ENCODE measurements at places on chromosomes 4 and X. TPM values are rescaled to one million over a fixed set of nuclear protein-coding genes. Genes with fewer than 3 reads are reported as not detected.

DNA sequence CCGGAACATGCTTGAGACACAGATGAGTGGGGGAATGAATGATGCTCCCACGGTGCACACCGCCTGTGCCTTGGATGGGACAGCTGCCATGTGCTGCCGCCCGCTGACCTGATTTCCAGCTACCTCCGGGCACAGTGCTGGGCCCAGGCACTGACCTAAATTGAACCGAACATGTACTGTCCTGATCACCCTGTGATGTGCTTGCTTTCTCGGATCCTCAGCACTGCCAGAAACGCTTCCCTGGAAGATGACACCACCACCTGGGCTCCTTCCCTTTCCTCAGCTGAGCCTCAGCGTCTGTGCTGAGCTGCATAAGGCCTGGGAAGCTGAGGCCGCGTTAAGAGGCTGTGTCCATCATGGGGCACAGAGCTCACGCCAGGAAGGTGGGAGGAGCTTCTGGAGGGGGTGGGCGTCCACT, 39.3 kb upstream of the MXD4 start:
- DNase-seq = no peak
- no peak overlapping the region for H3K27ac ChIP-seq
- peaks cover 9% of the 10 kb centered on the region for H3K27me3 ChIP-seq
- H3K4me3 ChIP-seq = no peak overlapping the region

MFSD8 gene
- 33.9 TPM for total RNA-seq

DNA sequence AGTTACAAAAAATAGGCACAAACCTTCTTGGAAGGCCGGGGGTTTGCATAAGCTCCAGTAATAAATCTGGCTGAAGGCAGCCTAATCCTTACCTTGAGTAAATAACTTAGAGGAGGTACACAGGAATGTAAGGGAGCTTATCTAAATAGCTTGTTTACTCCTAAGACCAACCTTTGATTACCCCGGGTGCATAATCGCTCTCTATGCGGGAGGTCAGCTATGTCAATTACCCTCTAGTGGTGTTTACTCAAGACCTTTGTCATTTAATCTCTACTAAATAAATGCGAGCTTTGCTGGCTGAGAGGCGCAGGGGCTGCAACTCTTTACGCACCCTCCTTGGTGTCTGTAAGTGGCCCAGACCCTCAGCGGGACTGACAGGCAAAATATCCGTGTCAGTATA, 50.2 kb upstream of the MAP9 start:
- H3K27me3 ChIP-seq = no peaks in the 10 kb centered on the region
- H3K27ac ChIP-seq = no peak overlapping the region
- peaks cover 14% of the 10 kb centered on the region for H3K4me1 ChIP-seq
- no peak for DNase-seq
- H3K4me3 ChIP-seq = no peak overlapping the region
- peaks cover 8% of the 10 kb centered on the region for H3K36me3 ChIP-seq

- H3K4me3 ChIP-seq = peak within 1 kb of the TSS; percentile 83
- no peaks in the 10 kb centered on the region for H3K36me3 ChIP-seq
Measured at GRCh38 chrX:50813843-50814661, at the start of gene SHROOM4. Gene SHROOM4 (minus strand): TSS chrX:50814194. CDS start chrX:50814018, 176 bp downstream.

GRCh38 chrX:150012647-150013381, 74.5 kb upstream of the EOLA2 start:
- H3K27me3 ChIP-seq = no peaks in the 10 kb centered on the region
- H3K36me3 ChIP-seq = no peaks in the 10 kb centered on the region
- no peak overlapping the region for H3K4me3 ChIP-seq
- H3K27ac ChIP-seq = no peak overlapping the region

GRCh38 chrX:107731831-107732502, 43.6 kb downstream of the TSC22D3 start:
- H3K36me3 ChIP-seq = no peaks in the 10 kb centered on the region
- DNase-seq = no peak
- no peaks in the 10 kb centered on the region for H3K27me3 ChIP-seq
- H3K27ac ChIP-seq = peak overlapping the region; percentile 39

GRCh38 chrX:111375747-111376146, 36.2 kb downstream of the DCX start:
- no peak for DNase-seq
- H3K36me3 ChIP-seq = no peaks in the 10 kb centered on the region
- H3K4me1 ChIP-seq = no peaks in the 10 kb centered on the region
- H3K4me3 ChIP-seq = no peak overlapping the region

TBX22 gene
- total RNA-seq = 0.09 TPM

DNA sequence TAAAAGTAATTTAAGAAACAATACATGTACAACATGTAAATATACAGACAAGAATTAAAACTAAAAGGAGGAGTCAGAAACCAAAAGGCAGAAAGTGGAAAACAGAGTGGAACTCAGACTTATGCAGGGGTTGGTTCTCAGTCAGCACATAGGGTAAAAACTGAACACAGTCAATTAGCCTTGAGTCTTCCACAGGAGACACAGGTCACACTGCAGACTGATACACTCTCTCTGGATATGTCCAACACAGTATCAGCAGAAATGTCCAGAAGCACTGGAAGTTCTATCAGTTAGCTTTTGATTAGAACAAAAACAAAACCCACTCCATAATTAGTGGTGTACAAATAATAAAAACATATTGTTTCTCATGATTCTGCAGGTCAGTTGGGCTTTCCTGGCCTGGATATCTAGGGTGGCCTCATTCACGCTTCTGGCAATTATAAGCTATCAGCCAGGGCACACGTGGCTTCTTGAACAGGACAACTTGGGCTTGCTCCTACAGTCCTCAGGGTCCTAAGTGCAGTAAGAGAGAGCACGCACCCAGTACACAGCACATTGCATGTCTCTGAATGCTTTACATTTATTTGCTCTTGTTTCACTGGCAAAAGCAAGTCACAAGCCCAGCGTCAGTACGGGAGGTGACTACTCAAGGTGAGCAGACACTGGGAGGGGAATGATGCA, 21.6 kb downstream of the TEC start:
- H3K27ac ChIP-seq = no peak overlapping the region
- H3K4me1 ChIP-seq = peaks cover 20% of the 10 kb centered on the region
- no peak overlapping the region for H3K4me3 ChIP-seq
- no peak for DNase-seq

TBC1D8B gene
- total RNA-seq = 8.7 TPM

DNA sequence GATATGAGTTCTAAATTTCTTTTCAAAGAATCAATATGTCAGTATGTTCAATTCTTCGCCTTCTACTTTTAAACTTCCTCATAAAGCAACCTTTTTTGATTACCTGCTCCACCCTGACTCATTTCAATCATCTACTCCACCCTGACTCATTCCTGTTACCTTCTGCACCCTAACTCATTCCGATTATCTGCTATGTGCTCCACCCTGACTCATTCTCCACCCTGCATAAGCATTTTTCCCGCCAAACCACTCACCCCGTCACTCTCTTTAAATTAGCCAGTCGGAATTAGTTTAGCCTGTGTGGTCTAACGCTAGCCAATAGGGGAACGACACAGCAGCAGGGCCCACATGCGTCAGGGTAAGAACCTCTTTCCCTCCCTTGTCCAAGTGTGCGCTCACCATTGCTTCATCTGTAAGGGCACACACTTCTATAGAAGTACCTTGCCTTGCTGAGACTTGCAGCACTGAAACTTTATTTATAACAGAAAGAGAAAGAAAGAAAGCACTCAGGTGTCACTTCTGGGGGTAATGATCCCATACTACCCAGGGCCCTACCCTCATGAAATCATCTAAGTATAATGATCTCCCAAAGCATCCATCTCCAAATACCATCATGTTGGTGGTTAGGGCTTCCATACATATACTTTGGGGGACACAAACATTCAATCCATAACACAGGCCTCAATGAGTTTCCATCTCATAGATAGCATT, 875.2 kb downstream of the RAPGEF2 start:
- no peak for DNase-seq
- H3K4me3 ChIP-seq = no peak overlapping the region
- H3K36me3 ChIP-seq = no peaks in the 10 kb centered on the region

HADH gene
- total RNA-seq = 48.8 TPM

CXCL5 gene
- total RNA-seq = 0.45 TPM

- H3K4me3 ChIP-seq = no peak overlapping the region
- H3K27me3 ChIP-seq = no peaks in the 10 kb centered on the region
- H3K4me1 ChIP-seq = peaks cover 12% of the 10 kb centered on the region
- H3K27ac ChIP-seq = no peak overlapping the region
- DNase-seq = no peak
Measured at GRCh38 chrX:97876697-97877407, 993.1 kb downstream of the RPA4 start.

- peaks cover 4% of the 10 kb centered on the region for H3K36me3 ChIP-seq
- no peaks in the 10 kb centered on the region for H3K27me3 ChIP-seq
Measured at GRCh38 chr4:140103676-140104075, 50.3 kb downstream of the MAML3 start.

ARSJ gene
- 3.1 TPM for total RNA-seq

KLHL15 gene
- total RNA-seq = 21.9 TPM

DNA sequence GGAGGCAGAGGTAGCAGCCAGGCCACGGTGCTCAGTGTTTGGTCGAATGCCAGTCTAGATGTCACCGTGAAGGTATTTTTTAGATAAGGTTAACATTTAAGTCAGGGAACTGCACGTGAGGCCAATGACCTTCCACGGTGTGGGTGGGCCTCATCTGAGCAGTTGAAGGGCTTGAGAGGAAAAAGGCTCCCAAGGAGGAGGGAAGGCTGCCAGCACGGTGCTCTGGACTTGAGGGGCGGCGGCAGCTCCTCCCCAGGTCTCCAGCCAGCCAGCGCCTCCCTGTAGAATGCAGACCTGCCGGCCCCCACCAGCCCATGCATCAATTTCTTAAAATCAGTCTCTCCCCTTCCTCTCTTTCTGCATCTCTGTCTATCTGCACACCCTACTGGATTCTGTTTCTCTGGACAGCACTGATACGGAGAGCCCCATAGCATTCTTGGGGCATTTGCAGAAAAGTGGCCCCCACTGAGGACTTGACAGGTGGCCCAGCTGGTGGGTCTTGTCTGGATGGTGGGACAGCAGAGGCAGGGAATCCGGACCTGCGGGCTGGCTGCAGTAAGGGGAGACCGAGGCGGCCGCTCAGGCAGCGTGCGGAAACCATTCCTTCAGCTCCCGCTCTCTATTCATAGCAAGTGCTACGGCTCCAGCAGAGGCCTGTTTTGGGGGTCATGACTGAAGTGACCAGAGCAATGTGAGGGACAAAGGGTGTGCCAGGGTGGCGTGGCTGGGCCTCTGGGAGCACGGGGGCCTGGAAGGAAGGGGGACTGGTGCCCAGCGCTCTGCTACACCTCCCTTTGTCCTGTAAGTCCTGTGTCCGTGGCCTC, 7.9 kb upstream of the RGS12 start:
- no peak for DNase-seq
- H3K4me1 ChIP-seq = no peaks in the 10 kb centered on the region
- H3K27me3 ChIP-seq = peaks cover 15% of the 10 kb centered on the region
- peaks cover 4% of the 10 kb centered on the region for H3K36me3 ChIP-seq

- no peaks in the 10 kb centered on the region for H3K27me3 ChIP-seq
- H3K4me1 ChIP-seq = peaks cover 20% of the 10 kb centered on the region
Measured at GRCh38 chr4:8282134-8282641, 12.6 kb downstream of the HTRA3 start.

GRCh38 chr4:70559211-70559830, 32.7 kb upstream of the AMBN start:
- no peaks in the 10 kb centered on the region for H3K36me3 ChIP-seq
- peak overlapping the region; percentile 20 for H3K27ac ChIP-seq
- peaks cover 33% of the 10 kb centered on the region for H3K4me1 ChIP-seq
- DNase-seq = peak; percentile 45

ZC4H2 gene
- 27.8 TPM for total RNA-seq

HHIP gene
- total RNA-seq = 4.0 TPM

IL1RAPL1 gene
- total RNA-seq = 15.2 TPM

DNA sequence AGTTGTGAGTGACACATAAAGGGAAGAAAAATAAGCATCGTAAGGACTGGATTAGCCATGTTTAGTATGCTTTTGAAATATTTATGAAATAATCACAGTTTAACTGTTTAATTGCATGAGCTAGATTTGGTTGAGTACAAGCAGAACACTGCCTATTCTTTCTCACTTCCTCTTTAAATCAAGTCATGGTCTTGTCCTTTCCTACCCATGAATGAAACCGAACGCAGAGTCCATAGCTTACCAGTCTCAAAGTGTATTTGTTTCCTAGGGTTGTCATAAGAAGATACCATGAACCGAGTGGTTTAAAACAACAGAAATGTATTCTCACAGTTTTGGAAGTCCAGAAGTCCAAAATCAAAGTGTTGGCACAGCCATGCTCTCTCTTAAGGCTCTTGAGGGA, 684.0 kb upstream of the MAGEB2 start:
- no peak overlapping the region for H3K4me3 ChIP-seq
- no peaks in the 10 kb centered on the region for H3K36me3 ChIP-seq
- no peaks in the 10 kb centered on the region for H3K27me3 ChIP-seq
- no peak overlapping the region for H3K27ac ChIP-seq

DNA sequence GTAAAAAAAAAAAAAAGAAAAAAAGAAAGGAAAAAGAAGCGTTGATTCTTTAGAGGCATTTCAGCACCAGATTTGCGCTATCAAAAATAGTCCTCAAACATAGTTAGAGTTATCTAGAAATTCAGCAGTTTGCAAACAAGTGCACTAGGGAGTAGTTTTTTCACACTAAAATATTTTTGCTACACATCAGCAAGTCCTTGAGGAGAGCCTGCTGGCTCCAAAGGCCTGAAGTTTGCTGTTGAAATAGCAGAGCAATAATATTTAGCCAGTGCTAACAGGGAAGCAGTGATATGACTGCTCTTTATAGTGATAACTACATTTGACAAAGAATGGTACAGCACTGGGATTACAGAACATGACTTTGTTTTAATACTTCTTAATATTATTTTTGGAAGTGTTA, 472.2 kb downstream of the PCDH7 start:
- DNase-seq = no peak
- H3K4me1 ChIP-seq = peaks cover 2% of the 10 kb centered on the region
- H3K27ac ChIP-seq = no peak overlapping the region
- no peak overlapping the region for H3K4me3 ChIP-seq

DNA sequence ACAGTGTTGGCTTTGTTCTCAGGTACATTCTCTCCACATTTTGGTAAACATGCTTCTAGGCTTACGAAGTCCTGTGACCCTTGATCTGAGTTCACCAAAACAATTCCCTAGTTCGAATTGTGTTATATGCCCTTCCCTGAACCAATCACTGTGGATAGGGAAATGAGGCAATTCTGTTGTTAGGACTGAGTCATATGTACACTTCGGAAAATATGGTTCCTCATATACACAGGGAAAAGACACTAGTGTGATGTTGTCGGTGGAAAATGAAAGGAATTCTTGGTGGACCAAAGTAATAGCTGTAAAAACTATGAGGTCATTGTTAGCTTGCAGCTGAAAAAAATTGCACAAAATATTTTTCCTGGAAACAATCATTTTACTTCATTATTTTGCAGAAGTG, 46.6 kb upstream of the MAGEC2 start:
- no peak overlapping the region for H3K27ac ChIP-seq
- no peaks in the 10 kb centered on the region for H3K4me1 ChIP-seq
- no peaks in the 10 kb centered on the region for H3K36me3 ChIP-seq
- no peak for DNase-seq

DNA sequence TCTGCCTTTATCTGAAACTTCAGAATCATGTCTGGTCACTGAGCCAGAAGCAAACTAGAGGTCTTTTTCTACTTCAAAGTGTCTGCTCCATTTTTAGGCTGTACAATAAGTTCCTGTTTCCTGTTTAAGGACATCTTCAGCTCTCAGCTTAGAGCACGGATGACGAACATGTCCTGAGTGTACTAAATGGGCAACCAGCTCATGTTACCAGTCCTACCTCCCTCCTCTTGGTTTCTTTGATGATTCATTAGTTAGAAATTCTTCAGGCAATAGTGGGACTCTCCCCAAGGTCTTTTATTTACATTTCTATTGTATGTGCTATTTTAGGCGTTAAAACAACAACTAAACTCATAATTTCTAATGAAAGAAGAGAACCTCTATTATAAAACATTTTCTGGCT, 58.0 kb downstream of the ENPEP start:
- H3K27me3 ChIP-seq = no peaks in the 10 kb centered on the region
- peaks cover 33% of the 10 kb centered on the region for H3K36me3 ChIP-seq
- H3K27ac ChIP-seq = no peak overlapping the region
- no peak overlapping the region for H3K4me3 ChIP-seq
- no peaks in the 10 kb centered on the region for H3K4me1 ChIP-seq

CPZ gene
- total RNA-seq = 32.8 TPM
